Esophagus squamous epithelium (tissue), 5 donors: ENCODE measurements at places on chromosomes 13 and 19.

DNA sequence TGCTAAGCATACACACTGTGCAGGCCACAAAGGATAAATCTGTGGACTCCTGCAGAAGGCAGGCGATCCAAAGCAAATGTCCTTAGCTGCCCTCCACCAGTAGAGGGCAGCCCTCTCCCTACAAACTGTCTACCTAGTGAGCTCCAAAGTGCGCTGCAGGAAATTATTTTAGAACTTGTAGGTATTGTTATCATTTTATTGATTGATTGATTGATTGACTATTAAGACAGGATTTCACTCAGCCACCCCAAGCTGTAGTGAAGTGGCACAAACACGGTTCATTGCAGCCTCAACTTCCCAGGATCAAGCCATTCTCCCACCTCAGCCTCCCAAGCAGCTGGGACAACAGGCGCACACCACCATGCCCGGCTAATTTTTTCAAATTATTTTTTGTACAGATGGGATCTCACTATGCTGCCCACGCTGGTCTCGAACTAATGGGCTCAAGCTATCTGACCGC lies 37.3 kb downstream of the RNF6 start:
- H3K4me1 ChIP-seq = peaks cover 6% of the 10 kb centered on the region
- DNase-seq = peak; percentile 4
- H3K27ac ChIP-seq = no peak overlapping the region
- H3K36me3 ChIP-seq = no peaks in the 10 kb centered on the region
- no peak overlapping the region for H3K4me3 ChIP-seq
- no peaks in the 10 kb centered on the region for H3K27me3 ChIP-seq

DNA sequence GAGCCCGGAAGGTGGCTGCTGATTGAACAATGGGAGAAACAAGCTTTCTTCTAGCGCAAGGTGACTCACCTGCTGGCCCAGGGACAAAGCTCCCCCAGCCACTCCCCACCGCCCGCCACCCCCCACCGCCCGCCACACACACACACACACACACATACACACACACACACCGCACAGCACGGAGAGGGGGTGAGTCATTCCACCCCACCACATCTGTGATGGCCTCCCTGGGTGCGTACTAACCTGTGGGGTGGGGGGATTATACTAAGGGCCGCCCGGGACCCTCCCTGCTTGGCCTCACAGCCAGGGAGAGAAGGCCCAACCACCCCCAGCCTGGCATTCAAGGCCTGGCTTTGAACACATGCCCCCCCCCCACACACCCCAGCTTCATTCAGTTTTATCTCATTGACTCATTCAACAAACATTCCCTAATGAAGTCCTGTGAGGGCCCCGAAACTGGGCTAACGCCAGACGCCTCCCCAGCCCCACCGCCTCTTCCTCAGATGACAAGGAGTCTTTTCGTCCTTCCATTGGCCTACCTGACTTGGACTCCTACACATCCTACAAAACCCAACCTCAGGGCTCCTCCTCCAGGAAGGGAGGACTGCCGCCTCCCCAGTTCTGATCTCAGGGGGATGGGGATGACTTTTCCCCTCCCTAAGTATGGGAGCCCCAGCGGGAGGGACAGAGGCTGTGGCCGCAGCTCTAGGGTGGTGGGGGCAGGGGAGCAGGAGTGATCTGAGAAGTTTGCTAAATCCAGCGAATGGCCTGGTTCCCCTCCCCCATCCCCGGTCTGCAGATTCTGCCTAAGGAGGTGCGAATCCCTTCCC lies 5.8 kb upstream of the ONECUT3 start:
- peaks cover 35% of the 10 kb centered on the region for H3K4me1 ChIP-seq
- peak overlapping the region; percentile 42 for H3K4me3 ChIP-seq
- peak overlapping the region; percentile 43 for H3K27ac ChIP-seq
- no peak for DNase-seq
- peaks cover 63% of the 10 kb centered on the region for H3K27me3 ChIP-seq

DNA sequence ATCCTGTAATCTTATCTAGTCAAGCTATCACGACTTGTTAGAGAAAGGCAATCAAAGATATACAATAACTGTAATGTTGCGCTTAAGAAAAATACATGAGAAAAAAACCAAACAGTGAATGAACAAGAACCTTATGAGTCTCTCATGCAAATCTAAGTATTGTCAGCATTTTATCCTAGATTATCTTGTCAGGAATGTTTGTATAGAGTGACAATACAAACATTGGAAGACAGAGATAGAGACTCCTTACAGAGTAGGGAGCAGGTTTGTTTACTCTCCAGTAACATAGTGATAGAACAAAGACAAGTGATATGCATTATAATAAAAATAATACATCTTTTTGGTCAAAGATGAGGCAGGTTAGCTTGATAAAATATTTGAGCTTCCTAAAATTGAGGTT lies 444.8 kb downstream of the SLITRK5 start:
- H3K4me3 ChIP-seq = no peak overlapping the region
- no peak for DNase-seq
- no peaks in the 10 kb centered on the region for H3K36me3 ChIP-seq
- H3K4me1 ChIP-seq = no peaks in the 10 kb centered on the region
- H3K27me3 ChIP-seq = no peaks in the 10 kb centered on the region
- H3K27ac ChIP-seq = no peak overlapping the region

DNA sequence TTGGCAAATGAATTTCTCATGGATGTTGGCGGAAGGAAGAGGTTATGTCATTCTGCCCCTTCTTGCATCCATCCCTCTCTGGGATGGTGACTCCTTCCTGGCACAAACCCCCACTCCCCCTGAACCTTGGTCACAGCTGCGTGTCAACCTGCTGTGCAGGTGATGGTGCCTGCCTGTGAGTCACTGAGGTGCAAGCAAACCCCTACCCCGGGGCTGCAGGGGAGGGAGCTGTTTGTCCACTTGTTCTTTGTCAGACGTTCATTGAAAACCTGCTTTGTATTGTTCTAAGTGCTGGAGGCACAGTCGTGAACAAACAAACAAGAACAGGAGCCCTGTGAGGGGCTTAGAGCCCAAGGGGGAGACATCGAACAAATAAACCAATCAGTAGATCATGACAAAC lies 2.0 kb upstream of the GAPDHS start:
- H3K36me3 ChIP-seq = no peaks in the 10 kb centered on the region
- no peaks in the 10 kb centered on the region for H3K27me3 ChIP-seq
- no peak overlapping the region for H3K27ac ChIP-seq

- DNase-seq = no peak
- peaks cover 40% of the 10 kb centered on the region for H3K36me3 ChIP-seq
- peak overlapping the region; percentile 100 for H3K27ac ChIP-seq
- H3K27me3 ChIP-seq = no peaks in the 10 kb centered on the region
Measured at GRCh38 chr19:14512406-14512961, 5.7 kb downstream of the DNAJB1 start.

DNA sequence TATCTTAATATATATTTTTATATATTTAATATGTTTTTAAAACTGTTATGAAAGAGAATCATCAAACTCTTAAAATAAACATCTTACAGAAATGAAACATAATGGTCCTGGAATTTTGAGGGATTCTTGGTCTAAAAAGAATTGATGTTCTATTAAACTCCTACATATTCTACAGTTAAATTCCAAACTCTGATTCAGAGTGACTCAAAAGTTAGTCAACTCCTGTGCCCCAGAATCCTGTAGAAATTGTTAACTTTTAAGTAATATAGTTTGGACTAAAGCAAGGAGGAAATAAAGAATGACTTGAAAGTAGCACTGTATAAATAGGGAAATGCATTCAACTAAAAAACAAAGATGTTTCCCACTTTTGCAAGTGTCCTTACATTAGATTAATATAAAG lies 47.7 kb downstream of the FNDC3A start:
- H3K27ac ChIP-seq = no peak overlapping the region
- DNase-seq = no peak
- H3K4me1 ChIP-seq = peaks cover 5% of the 10 kb centered on the region

- no peak for DNase-seq
- no peak overlapping the region for H3K4me3 ChIP-seq
- no peak overlapping the region for H3K27ac ChIP-seq
- H3K4me1 ChIP-seq = peaks cover 53% of the 10 kb centered on the region
- H3K36me3 ChIP-seq = peaks cover 8% of the 10 kb centered on the region
Measured at GRCh38 chr19:43597876-43598275, 1.5 kb downstream of the ZNF576 start.

DNA sequence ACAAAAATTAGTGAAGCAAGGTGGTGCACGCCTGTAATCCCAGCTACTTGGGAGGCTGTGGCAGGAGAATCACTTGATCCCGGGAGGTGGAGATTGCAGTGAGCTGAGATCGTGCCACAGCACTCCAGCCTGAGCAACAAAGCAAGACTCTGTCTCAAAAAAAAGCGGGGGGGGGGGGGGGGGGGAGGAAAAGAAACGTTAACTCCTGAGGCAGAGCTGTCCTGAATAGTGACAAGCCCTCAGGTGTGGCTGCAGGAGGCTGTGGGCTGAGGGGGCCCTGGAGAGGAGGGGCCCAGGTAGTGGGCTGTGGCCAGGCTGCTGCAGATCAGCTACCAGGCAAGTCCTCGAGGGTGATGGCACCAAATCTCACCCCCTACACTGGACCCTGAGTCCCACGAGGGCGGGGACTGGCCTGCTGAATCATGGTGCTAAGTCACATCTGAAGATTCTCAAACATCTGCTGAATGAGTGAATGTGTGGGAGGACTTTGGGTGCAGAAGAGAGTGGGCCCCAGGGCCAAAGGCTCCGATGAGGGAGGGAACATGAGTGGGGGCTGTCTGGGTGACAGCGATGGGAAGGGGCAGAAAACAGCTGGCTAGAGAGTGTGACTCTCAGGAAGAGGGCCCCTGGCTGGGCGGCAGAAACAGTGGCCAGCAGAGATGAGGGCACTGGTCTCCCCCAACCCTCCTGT lies 24.6 kb upstream of the ATP1A3 start:
- H3K27me3 ChIP-seq = no peaks in the 10 kb centered on the region
- H3K4me1 ChIP-seq = no peaks in the 10 kb centered on the region
- no peaks in the 10 kb centered on the region for H3K36me3 ChIP-seq
- no peak overlapping the region for H3K27ac ChIP-seq
- H3K4me3 ChIP-seq = no peak overlapping the region
- no peak for DNase-seq

DNA sequence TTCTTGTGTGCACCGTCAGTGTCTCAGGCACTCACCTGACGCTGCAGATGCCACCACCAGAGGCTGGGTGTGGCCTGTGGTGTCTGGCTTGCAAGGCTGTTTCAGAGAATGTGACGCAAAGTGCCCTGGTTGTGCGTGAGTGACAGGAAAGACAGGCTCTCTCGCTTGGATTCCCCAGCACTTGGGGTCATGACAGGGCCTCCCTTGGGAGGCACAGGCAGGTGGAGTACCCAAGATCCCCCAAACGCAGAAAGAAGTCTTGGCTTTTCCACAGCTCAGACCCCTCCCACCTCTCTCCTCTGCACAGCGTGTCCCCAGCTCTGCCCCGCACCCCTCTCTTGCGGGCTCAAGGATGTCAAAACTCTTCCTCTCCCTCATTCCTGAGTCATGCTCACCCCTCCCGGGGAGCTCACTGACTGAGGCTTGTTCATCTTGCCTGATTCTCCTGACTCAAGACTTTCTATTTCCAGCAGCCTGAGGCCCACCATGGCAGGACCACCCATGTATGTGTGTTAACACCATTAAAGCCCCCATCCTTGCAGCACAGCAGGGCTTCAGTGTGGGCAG lies 21.0 kb downstream of the DHX34 start:
- peaks cover 10% of the 10 kb centered on the region for H3K4me1 ChIP-seq
- H3K4me3 ChIP-seq = no peak overlapping the region
- no peak overlapping the region for H3K27ac ChIP-seq
- no peak for DNase-seq

DNA sequence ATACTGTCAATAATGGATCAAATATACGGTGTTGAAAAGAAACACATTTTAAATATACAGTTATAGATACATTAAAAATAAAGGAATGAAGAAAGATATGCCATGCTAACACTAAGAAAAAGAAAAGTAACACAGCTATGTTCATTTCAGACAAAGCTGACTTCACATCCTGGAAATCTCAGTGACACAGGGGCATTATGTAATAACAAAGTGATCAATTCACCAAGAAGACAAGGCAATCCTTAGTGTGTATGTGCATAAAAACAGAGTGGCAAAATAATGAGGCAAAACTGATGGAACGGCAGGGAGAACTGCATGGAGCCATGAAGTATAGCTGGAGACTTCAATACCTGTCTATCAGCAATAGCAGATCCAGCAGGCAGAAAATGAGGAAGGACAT lies 13.1 kb downstream of the ZNF14 start:
- no peaks in the 10 kb centered on the region for H3K27me3 ChIP-seq
- no peak overlapping the region for H3K27ac ChIP-seq
- no peak overlapping the region for H3K4me3 ChIP-seq
- no peaks in the 10 kb centered on the region for H3K4me1 ChIP-seq

DNA sequence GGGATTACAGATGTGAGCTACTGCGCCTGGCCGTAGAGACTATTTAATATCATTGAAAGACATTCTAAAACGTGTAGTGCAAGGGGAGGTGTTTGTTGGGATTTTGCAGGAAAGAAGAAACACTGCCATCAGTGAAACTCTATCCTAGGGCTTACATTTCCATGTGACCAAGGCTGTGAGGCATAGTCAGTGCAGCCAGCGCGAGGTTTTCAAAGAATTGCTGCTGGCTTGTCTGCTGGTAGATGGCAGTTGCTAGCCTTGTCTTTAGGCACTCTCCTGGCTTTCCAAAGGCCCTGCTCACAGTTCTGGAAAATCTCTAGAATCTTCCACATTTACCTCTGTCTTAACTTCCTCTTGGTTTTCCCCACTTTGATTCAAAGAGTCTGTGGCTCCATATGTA lies 77.5 kb downstream of the GPC6 start:
- no peaks in the 10 kb centered on the region for H3K36me3 ChIP-seq
- H3K4me1 ChIP-seq = no peaks in the 10 kb centered on the region
- H3K27me3 ChIP-seq = no peaks in the 10 kb centered on the region
- H3K27ac ChIP-seq = no peak overlapping the region

- H3K36me3 ChIP-seq = no peaks in the 10 kb centered on the region
- peaks cover 5% of the 10 kb centered on the region for H3K4me1 ChIP-seq
- peak overlapping the region; percentile 61 for H3K27ac ChIP-seq
- DNase-seq = no peak
Measured at GRCh38 chr13:23723471-23723870, 153.3 kb downstream of the TNFRSF19 start.

GRCh38 chr13:80363890-80364503 lies 23.1 kb upstream of the SPRY2 start:
- no peak overlapping the region for H3K27ac ChIP-seq
- no peaks in the 10 kb centered on the region for H3K27me3 ChIP-seq
- DNase-seq = no peak
- no peaks in the 10 kb centered on the region for H3K4me1 ChIP-seq
- H3K36me3 ChIP-seq = no peaks in the 10 kb centered on the region
- no peak overlapping the region for H3K4me3 ChIP-seq

DNA sequence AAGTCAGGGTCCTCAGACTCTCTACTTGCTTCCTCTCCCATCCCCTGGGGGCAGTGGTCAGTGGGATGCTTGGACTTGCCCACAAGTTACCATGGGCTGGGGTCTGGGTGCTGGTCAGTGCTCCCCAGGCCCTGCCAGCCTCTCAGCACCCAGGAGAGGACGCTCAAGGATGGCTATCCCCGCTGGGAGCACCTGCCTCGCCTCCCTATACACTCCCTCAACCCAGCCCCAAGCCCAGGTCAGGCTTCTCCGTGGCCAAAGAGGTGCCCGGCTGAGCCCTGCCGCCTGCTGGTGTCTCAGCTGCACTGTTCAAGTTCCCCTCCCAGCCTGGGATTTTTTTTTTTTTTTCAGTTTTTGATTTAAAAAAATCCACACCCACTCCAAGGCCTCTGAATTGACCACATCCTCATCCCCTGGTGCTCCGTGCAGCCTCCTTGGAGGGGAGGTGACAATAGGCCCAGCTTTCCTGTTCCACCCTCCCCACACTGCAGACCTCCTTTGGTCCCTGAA lies 10.8 kb downstream of the F2RL3 start:
- no peaks in the 10 kb centered on the region for H3K36me3 ChIP-seq
- no peak for DNase-seq
- H3K4me3 ChIP-seq = no peak overlapping the region
- peaks cover 3% of the 10 kb centered on the region for H3K4me1 ChIP-seq
